ENCODE measurements at places on chromosomes 13 and 19.

- no peak for DNase-seq
Observed at GRCh38 chr19:12947702-12948611, 2.3 kb downstream of the RAD23A start.

DNA sequence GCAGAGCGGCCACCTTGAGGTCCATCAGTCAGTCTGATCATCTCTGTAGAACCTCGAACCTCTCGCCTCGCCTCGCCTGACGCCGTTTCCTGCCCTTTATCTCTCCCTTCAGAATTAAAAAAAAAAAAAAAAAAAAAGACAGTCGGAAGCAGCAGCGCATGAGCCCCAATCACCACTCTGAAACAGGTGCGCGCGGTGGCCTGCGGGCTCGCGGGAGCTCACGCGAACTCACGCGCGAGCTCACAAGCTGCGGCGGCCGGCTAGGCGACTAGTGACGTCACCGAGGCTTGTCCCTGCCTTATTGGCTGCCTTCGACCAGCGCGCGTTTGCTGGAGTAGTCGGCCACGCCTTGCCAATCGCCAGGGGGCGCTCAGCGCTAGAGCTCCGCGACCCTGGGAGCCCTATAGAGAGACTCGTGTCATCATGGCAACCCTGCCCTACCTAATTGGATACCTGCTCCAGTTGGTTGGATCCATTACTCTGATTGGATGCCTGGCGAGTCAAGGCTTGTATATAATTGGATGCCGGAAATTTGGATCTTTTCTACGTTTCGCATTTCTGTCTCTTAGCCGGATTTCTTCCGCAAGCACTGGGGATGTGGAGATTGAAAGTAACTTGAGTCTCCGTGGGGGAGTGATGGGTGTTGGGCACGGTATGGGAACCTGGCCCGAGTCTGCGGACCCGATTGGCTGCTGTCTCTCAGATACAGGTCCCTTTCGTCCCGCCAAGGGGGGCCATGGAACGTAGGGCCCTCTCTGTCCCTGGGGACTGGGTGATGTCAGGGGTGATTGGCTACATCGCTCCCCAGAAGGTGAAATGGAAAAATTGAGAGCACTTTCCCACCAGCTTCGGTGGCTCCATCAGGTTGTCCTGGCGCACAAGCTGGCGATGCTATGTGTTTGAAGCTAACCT is 31.6 kb downstream of the SYT3 start:
- peak; percentile 75 for DNase-seq

- DNase-seq, result peak; percentile 14
Observed at GRCh38 chr19:11261971-11262839, at the start of gene DOCK6. Gene DOCK6, minus strand, starts transcription at chr19:11262524. Its CDS starts 84 bp downstream, at chr19:11262440.

DNA sequence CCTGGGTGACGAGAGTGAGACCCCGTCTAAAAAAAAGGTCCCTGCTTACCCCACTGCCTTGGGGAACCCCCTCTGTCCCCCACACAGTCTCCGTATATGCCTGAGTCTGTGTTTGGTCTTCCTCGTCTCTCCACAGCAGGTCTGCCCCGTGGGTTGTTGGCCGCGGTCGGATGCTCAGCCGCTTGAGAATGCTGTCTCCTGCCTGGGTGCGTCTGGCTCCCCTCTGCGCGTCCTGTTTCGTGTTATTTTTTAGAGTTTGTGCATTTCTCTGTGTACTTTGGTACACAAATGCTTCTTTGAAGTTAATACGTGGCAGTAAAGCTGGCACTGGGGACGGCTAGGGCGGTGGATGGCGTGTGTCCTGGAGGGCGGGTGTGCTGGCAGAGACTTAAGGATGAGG is 34.9 kb downstream of the KDM4B start:
- no peak for DNase-seq

DNA sequence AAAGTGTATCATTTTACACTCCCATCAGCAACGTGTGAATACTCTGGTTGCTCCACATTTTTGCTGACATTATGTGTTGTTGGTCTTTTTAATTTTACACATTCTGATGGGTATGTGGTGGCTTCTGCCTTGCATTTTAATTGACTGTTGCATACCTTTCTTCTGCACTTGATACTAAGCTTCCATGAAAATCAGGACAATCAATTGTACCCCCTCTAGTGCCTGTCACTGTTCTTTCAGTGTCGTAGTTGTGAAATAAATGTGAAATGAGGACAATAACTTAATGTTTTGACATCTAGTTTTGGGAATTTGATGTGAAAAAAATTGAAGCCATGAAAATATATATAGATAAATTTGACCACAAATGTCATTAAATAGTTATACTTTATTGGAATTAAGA is 6.7 kb downstream of the IFT88 start:
- DNase-seq, result no peak

DNA sequence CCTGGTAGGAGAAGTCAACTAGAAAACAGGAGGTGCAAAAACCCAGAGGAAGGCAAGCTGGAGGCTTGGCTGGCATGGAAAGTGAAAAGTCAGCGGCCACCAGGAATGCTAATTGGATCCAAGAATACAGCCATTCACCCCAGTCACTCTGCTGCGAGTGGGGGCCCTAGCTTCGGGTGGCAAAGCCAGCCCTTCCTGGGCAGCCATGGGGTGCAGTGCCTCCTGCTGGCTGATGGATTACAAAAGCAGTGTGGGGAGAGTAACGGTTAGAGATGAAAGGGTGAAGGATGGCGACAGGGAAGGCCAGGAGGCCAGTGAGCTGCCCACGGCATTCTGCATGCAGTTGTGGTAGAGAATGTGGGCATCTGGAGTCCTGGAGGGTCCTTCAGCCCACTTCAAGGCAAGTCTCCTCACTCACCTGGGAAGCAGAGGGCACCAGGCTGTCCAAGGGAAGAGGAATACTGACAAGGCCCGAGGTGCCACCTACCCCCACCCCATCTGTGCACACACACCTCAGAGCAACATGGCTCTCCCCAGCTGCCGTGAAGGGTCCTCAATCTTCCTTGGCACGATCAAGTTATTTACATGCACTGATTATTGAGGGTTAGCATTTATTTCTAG is 20.3 kb upstream of the EPHX3 start:
- DNase-seq, result peak; percentile 73

- DNase-seq, result no peak
Observed at GRCh38 chr19:7862413-7862951, 11.7 kb downstream of the PRR36 start.

DNA sequence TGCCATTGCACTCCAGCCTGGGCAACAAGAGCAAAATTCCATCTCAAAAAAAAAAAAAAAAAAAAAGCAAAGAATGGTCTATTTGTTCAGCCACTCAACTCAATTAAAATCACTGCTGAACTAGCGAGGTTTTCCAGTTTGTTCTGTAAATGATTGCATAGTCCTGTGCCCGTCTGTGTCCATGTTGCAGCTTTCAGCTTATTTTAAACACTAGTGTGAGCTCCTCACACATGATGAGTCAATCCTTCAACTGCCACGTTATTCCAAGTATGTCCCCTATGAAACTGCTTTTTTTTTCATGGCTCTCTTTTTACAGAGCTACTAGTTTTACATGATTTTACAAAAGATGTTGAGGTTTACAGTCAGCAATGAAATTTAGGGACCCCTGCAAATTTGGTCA is 12.2 kb downstream of the SUGP2 start:
- DNase-seq, result no peak

DNA sequence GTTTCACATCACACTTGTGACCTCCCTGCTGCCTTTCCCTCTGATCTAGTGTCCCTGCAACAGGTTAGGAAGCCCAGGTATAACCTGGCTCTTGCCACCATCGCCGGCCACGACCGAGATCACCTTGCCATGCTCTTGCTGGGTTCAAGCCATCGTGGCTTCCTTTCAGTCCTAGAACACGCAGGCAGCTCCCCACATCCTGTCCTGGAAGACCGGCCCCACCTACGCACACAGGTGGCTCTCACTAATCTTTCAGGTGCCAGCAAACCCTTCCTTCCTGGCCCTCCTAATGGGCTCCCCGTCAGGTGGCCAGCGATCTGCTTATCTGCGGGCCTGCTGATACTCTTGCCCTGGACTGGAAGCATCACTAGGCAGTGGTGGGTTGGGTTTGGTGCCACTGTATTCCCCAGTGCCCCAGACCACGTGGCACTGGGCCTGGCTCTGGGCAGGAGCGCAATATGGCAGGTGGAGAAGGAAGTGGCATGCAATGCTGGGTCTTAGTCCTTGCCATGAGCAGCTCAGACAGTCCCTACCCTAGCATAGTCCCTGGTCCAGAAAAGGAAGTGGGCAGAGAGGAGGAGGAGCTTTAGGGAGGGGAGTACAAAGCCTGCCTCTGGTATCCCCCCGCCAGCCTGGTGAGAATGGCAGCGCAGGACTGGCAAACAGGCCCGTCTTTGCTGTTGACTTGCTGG is 11.8 kb downstream of the PPP1R37 start:
- no peak for DNase-seq

- DNase-seq, result no peak
Observed at GRCh38 chr13:113280126-113280525, 16.9 kb upstream of the LAMP1 start.

GRCh38 chr13:40609972-40610726 is 56.3 kb downstream of the FOXO1 start:
- no peak for DNase-seq
